ENCODE measurements at places on chromosomes 7 and 10. TPM values are rescaled to one million over a fixed set of nuclear protein-coding genes. Genes with fewer than 3 reads are reported as not detected.

FLNC gene
- total RNA-seq = 204 TPM

PRPF18 gene
- total RNA-seq = 46.0 TPM

CTAGE8 gene
- total RNA-seq = 17.1 TPM

UPK3BL2 gene
- 21.9 TPM for total RNA-seq

- DNase-seq = no peak
These were observed 7.8 kb upstream of the LRRC27 start for GRCh38 chr10:132324186-132324585.

DNA sequence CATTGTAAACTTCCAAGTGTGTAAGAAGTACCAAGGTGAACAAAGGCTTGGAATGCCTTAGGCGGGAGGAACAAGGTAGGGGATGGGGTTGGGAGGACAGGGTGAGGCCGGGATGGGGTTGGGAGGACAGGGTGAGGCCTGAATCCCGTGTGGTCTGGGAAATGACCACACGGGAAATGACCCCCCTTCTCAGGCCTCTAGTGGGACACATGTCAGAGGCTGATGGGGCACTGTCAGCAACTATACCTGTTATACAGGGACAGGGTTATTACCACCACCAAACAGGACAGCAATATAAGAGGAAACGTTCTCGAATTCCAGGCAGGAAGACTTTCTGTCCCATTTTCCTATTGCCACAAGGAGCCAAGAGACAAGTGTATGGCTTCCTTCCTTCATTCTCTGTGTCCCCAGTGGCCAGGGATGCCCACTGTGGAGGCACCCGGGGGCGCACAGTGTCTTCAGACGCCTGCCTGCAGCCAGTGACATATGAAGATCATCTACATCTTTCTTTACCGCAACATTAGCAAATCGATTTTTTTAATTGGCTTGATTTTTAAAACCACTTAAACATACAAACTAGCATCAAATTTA, 1.3 kb downstream of the MKI67 start:
- no peak for DNase-seq

GRCh38 chr10:65559369-65559768, 1366.5 kb upstream of the LRRTM3 start:
- no peak for DNase-seq

DNA sequence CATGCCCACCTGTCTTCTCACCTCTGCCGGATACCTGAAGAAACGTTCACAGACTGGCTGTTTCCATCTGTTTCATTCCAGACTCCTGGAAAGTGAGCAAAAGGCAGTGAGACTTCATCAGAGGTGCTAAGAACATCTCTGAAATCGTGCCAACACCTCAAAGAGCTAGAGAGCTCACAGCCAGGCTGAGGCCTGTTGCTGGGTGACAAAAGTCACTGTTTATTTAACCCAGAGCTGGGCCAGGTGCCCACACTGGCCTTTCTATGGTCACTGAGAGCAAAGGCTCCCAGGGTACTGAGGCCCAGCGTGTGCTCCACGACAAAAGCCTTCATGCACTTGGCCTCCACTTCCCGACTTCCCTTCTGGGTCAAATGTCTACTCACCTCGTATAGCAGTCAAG, 3.7 kb upstream of the NANOS1 start:
- no peak for DNase-seq

GRCh38 chr10:105952153-105952552, 1212.4 kb downstream of the SORCS1 start:
- DNase-seq = peak; percentile 51

GRCh38 chr10:12702215-12702770, 299.2 kb downstream of the CCDC3 start:
- DNase-seq = no peak

DNA sequence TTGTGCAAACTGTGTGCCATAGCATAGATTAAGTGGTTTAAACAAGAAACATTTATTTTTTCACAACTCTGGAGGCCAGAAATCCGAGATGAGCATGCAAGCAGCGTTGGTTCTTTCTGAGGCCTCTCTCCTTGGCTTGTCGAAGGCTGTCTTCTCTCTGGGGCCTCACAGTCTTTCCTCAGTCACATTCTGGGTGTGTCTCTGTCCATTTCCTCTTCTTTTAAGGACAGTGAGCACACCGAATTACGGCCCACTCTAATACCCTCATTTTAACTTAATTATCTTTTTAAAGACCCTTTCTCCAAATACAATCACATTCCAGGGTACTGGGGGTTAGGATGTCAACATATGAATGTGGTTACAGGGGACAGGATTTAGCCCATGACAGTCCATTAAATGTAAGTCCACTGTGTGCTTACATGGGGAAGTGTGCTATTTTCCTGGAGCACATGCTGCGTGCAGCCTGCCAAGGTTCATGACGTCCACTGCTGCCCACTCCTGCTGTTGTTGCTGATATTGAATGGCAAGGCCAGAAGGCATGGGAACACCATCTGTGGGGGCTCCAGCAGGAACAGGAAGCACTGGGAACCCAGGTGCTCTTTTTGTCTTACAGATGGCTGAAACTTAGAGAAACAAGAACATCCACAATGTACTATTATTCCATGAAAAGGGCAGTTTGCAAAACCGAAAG, 365.5 kb downstream of the GALNT17 start:
- DNase-seq = no peak

DNA sequence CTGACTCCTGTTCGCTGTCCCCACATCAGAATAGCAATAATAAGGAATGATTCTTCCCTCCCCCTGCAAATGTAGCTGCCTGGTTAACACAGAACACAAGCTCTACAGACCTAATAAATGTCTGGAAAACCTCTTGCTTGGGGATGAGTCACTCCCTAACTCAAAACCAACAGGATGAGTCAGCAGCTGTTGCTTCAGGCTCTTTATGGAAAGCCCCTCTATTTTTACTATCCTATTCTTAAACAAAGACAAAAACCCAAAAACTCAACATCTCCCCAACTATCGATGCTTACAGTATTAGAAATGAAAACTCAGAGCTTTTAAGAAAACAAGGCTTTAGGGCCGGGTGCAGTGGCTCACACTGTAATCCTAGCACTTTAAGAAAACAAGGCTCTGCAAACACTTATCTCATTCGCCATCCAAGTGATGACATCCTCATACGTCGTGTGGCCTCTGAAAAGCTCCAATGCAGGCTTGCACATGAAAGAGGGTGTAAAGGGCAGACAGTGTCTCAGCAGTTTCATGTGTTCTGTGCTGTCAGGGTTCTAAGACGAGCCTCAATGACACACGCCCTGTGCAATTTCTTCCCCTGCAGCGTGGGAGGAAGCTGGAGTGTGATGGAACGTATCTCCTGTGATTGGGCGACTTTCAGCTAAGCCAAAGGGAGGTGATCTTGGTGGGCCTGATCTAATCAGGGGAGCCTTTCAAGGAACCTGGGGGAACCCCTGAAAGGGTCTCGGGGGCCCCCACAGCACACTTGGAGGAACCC, 70.1 kb downstream of the AMZ1 start:
- DNase-seq = peak; percentile 98

- DNase-seq = no peak
These were observed 13.7 kb upstream of the PDLIM1 start for GRCh38 chr10:95304463-95304862.
